Heart right ventricle (tissue), 16 donors: ENCODE measurements at places on chromosomes 11 and 22. TPM values are rescaled to one million over a fixed set of nuclear protein-coding genes. Genes with fewer than 3 reads are reported as not detected.
A peak's percentile ranks its signal among the peaks of the same experiment; 100 is the strongest.

The CD151 gene
- 444 TPM for polyA plus RNA-seq

DNA sequence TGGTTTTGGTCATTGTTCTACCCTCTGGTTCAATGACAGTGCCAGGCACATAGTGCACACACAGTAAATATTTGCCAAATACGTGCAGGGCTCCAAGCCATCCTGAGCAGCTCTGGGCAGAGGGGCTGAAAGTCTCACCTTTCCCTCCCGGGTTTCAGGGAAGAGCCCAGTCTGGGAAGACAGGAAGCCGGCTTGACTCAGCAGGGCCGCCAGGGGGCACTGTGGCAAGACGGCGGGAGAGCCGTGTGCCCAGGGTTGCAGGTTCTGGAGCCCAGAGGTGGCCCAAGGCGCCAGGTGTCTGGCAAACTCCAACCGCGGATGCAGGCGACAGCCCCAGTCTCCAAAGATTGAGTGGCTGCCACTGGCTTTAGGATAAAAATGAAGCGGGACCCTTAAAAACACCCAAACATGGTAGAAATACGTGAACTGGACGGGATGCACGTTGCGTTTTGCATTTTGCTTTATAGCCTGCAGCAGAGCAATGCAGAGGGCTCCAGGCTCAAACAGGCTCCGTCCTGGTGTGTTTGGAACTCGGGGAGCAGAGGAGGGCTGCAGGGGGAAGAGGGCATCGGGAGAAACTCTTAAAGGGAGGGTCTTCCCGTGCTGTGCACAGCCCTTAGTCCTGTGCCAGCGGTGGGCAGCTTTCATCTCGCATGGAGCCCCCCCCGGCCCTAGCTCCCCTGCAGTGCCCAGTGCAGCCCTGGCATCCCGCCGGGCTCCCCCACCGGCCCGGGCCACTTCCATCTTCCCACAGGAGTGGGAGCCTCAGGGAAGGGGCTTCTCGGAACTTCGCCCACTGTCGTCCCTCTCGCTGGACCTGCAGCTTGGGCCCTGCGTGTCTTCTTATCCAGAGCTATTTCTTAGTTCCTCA is 10.7 kb downstream of the KRTAP5-5 start:
- DNase-seq, result no peak

The ARSA gene
- polyA plus RNA-seq, result 17.5 TPM

GRCh38 chr11:131186629-131187101 is 183.8 kb upstream of the NTM start:
- peak; percentile 20 for DNase-seq

GRCh38 chr11:75509020-75509720 is 16.6 kb downstream of the GDPD5 start:
- no peak for DNase-seq

GRCh38 chr11:75549370-75549958 is 12.6 kb upstream of the SERPINH1 start:
- DNase-seq, result no peak

DNA sequence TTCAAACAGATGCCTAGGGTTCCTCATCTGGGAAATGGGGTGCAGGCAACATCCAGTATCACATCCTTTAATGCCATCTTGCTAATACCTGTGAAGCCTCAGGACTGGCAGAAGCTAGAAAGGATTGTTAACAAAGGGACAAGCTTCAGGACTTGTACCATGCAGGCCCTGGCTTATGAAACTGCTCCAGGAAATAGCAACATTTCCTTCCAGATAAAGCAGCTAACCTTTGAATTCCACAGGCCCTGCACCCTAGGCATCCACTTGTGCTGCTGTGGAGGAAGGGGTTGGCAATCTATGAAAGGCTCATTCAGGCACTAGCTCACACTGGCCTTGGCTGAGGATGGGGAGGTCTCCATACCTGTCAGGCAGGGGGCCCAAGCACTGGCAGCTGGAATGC is 87.2 kb downstream of the BTBD10 start:
- DNase-seq, result no peak

The ART5 gene
- 2.1 TPM for polyA plus RNA-seq

The NXPE1 gene
- polyA plus RNA-seq, result not detected

The APOL5 gene
- not detected for polyA plus RNA-seq

DNA sequence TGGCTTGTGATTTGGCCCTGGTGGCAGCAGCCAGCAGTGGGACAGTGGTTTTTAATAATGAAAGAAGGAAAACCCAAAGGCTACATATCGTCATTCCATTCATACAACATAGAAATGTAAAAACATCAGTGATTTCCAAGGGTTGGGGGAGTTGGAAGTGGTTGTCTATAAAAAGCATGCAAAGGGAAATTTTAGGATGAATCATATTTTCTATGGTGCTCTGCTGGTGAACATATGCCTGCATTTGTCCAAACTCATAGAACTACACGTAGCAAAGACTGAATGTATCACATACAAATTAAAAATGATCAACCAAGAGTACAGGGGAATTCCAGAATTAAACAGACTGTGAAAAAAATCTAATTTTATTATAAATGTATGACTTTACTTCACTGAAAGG is 11.1 kb downstream of the OR5B3 start:
- no peak for DNase-seq

GRCh38 chr22:38963872-38964271 is 6.5 kb downstream of the APOBEC3A start:
- DNase-seq, result no peak

DNA sequence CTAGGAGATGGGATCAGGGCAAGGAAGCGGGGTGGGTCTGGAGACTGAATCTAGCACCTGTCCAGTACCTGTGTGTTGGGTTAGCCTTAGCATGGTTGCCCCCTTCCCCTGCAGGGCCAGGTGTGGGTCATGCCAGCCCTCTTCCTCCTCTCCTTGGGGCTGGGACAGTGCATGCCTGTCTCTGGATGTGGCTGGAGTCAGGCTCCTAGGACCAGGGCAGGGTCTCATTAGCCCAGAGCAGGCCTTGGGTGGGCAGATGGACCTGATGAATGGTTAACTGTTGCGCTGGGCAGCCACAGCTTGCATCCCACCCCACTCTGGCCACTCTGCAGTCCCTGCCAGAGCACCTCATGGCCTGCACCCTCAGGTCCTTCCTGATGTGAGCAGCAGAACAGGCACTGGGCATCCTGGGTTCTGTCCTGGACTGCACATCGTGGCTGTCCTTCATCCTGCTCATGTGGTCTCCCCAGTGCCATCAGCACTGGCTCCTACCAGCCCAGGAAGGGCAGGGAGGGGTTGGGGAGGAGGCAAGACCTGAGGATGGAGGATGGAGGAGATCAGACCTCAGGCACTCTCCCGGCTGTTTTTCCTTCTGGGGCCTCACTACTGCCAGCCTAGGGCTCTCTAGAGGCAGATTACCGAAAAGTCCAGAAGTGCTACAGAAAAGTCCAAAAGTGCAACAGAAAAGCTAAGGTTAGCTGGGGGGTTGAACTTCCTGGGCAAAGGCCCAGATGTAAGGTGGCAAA is 12.8 kb upstream of the CHRM1 start:
- DNase-seq, result no peak

The CLTCL1 gene
- 9.9 TPM for polyA plus RNA-seq

The THOC5 gene
- 41.4 TPM for polyA plus RNA-seq

DNA sequence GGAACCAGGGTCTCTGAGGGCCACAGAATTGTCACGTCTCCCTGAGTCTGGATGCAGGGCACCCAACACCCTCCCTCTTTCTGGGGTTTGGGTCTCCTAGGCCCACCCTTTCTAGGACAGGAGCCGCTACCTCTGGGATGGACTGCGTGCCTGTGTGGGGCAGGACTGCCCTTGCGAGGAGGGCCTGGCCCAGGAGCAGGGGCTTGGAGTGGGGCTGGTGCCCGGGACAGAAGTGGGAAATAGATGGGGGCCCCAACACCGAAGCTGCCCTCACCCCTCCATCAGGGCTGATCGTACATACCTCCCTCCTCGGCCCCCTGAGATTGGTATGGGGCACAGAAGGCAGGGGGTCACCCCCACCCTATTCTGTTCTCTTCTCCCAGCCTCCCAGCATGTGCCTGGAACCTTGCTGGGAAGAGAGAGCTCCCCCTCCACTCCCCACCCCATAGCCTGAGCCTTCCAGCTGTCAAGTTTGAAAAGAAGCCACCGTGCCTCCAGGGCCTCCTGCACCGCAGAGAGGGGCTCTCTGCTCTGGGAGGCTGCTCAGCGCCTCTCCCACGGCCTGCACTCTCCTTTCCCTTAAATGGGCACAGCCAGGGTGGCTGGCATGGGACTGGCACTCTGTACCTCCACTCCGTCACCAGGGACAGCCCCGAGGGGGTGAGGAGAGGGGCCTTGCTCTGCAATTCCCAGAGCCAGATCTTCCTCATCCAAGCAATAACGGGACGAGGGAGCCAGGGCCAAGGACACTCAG is 1.8 kb downstream of the LRRC10B start:
- no peak for DNase-seq

The EFCAB6 gene
- 0.44 TPM for polyA plus RNA-seq

The CCDC87 gene
- 0.14 TPM for polyA plus RNA-seq

The OR4A16 gene
- not detected for polyA plus RNA-seq

- no peak for DNase-seq
Observed at GRCh38 chr22:26837784-26838470, 180.5 kb downstream of the MIAT start.

The C22orf39 gene
- 42.3 TPM for polyA plus RNA-seq

DNA sequence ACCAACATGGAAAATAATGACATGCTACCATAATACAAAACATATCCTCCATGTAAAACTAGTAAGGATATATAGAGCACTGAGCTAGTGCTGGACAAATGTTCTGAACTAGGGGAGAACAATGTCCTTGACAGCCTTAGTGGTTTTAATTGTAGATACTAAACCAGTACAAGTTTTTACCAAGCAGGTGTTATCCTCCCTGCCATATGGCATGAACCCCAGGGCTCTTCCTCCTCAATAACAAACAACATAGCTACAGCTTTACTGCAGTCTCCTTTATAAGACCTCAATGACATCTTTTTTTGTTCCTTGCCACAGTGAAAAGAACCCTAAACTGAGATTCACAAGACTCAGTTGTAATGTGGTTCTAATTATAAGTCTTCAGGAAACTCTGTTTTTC is 70.2 kb upstream of the GDPD4 start:
- no peak for DNase-seq

The MS4A7 gene
- 6.7 TPM for polyA plus RNA-seq
